ENCODE measurements at places on chromosomes 3 and 15.

- DNase-seq: no peak
Observed at GRCh38 chr15:88002706-88003105, 253.8 kb downstream of the NTRK3 start.

- no peak for DNase-seq
Observed at GRCh38 chr3:38468765-38469164, 15.1 kb downstream of the ACVR2B start.

- no peak for DNase-seq
Observed at GRCh38 chr15:68177742-68178141, 27.4 kb downstream of the CALML4 start.

DNA sequence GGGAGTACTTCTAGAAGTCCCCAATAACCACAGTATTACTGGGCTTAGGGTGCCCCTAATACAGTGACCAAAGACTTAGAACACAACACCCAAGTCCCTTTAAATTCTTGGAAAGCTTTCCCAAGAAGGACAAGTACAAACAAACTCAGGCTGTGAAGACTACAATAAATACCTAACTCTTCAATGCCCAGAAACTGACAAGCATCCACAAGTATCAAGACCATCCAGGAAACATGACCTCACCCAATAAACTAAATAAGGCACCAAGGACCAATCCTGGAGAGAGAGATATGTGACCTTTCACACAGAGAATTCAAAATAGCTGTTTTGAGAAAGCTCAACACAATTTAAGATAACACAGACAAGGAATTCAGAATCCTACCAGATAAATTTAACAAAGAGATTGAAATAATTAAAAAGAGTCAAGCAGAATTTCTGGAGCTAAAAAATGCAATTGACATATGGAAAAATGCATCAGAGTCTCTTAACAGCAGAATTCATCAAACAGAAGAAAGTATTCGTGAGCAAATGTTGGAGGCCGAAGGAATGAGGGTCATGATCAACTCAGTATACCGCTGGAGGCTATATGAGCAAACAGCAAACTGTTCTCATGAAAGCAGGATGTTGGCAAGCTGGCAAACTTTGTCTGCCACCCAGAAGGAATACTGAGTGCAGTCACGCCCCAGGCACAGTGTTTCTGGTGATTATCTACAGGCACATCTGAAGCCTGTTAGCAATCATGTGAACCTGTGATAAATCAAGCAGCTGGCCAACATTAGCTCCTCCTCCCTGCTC, 87.0 kb upstream of the NECTIN3 start:
- no peak for DNase-seq

GRCh38 chr3:182045736-182046135, 334.0 kb downstream of the SOX2 start:
- DNase-seq: no peak

- DNase-seq: no peak
Observed at GRCh38 chr15:98751767-98752166, 103.4 kb downstream of the IGF1R start.

DNA sequence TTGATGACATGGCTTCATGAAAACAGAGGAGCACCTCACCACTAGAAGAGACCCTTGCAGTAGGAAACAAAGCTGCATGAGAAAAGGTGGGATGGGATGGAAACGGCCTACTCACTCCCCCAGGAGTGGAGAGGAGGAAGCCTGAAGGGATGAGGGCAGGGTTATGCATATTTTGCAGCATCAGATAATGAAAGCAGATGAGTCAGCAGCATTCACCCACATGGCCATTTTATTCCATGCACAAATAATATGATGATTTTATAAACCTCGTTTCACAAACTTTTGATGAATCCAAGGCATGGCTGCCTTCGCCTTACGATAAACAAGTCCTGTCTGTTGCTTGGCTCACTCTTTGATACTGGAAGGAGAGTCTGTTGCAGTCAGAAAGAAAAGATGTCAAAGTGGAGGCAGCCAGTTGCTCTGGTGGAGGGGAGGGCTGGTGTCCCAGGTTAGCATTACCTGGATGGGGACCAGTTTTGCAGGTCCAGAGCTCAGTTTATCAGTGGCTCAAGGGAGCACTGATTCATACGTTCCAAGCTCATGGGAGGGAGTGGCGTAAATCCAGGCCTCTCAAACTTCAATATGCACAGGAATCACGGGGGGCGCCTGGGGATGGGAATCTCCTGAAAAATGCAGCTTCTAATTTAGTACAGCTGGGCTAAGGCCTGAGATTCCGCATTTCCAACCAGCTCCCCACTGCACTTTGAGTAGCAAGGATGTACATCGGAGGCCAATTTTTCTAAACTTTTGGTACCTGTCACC, 9.2 kb upstream of the EHD4 start:
- no peak for DNase-seq

- no peak for DNase-seq
Observed at GRCh38 chr3:33146791-33147445, 33.1 kb downstream of the CRTAP start.

GRCh38 chr3:71784914-71785531, at the start of gene PROK2:
PROK2 (minus strand) TSS chr3:71785148; CDS start chr3:71785052, 96 bp downstream.
- no peak for DNase-seq

DNA sequence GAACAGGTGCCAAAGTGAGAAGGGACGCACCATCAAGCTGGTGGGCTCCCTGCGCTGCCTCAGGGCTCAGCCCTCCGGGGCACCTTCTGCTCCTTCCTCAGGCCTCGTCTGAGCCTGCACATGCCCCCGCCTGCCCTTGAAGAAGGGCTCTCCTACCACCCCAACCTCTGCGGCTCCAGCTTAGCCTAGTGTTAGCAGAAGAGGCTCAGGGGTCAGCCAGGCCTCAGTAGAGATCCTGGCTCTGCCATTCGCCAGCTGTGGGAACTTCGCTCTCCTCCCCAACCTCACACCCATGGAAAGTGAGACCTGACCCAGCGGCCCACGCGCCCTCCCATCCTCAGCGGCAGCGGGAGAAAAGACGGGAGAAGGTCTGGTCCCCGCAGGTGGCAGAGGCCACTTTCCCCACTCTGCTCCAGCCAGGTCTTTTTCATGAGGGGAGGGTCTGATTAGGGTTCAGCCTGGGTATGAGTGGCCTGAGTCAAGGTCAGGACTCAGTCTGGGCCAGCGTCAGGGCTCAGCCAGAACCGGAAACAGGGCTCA, 8.2 kb downstream of the GRIP2 start:
- DNase-seq: no peak

GRCh38 chr3:177597311-177598096, 400.2 kb upstream of the TBL1XR1 start:
- no peak for DNase-seq

- DNase-seq: no peak
Observed at GRCh38 chr3:12782172-12782815, 14.2 kb upstream of the CAND2 start.

DNA sequence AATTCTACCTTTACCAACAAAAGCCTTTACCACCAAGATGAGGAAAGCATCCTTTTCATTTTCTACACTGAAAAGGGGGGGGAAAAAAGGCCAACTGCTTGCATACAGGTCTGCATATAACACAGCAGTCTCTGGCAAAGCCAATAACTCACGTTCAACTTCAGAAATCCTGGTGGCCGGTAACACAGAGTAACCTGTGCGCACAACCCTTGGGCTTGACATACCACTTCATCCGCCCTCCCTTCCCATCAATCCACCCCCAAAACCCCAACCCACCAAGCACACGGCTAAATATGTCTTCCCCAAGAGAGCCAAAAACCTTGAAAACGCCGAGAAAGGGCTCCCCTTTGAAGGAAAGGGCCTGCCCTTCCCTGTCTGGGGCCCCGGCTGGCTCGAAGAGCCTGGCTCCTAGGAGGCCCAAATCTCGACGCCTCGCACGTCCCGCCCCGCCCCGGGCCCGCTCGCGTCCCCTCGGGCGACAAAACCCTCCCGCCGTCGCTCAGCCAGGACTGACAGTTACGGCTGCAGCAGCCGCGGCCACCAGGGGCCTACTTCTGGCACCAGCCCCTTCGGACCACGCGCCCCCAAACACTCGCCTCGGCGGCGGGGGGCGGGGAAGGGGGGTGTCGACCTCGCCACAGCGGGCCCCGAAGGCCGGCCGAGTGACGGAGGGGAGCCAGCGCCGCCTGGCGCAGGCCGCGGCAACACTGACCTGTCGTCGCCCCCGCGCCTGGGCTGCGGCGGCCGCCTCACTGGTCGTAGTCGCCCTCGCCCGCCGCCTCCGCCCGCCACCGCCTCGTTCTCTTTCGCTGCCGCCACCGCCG, 835 bp downstream of the UBE3A start:
- DNase-seq: no peak

All from GF-D8 (cell line).